ENCODE measurements at places on chromosomes 12 and 14.

DNA sequence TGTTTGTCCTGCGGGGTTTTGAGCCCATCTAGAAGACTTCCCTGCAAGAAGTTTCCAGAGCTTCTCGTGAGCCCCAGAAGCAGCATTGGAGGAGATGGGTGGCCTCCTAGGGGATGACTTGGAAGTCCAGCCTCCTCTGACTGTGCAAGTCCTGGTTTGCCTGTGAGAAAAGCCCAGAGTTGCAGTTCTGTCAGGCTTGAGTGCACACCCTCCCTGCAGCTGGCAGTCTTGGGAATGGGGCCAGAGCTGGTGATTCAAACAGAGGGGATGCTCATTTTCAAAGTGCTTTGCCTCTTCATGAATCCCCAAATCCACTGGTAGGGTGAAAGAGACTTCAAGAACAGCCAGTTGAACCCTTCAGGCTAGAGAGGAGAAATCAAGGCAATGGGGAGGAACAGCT lies 3.9 kb upstream of the PPP1R1A start:
- DNase-seq: no peak

DNA sequence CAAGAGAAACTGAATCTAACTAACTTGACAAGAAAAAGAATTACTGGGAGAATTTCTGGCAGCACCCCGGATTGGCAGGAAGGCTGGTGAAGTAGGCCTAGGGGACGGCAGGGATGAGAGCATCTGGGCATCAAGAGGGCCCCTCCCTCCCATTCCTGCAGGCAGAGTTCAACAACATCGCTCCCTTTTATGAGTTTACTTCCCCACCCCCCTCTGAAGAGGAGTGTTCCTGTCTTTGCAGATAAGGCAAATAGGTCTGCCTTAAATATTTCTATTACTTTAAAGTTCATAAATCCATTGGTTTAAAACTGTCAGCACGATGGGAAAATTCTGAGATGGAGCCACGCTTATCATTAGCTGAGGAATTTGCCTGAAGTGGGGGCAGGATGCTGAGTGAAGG lies 168.7 kb downstream of the TBX5 start:
- no peak for DNase-seq

DNA sequence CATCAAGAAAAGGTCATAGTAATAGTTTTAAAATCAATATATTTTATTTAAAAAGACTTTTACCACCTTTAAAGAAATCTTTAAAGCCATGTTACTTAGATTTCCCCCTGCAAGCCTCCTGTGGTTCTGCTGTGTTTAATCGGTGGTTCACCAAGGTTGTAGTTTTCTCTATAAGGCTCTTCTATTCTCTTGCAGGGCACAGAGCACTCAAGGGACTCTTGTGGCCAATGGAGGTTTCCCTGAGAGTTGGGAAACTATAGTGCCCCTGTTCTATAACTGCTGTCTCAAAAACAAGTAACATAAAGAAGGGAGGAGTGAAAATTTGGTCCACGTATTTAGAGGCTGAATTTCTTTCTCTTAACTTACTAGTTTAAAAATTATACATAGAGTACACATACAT lies 25.0 kb downstream of the DACT1 start:
- no peak for DNase-seq

- DNase-seq: no peak
Observed at GRCh38 chr12:131795064-131795463, 33.1 kb upstream of the MMP17 start.

DNA sequence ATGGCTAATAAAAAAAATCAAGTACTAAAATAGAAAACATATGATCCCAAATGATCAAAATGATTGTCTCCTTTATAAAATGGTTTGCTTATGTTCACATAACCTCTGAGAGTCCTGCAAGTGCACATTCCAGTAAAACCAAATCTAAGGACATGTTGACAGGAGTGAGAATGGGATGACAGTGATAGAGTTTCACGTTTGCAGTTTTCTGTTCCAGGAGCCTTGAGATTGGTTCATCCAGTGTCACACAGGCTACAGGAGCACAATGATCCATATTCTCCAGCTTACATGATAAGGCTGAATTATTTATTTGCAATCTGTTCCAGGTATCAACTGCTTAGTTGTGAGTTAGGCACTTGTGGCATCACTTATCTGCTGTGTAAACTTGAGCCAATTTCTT lies 1.5 kb upstream of the GYS2 start:
- DNase-seq: no peak

- DNase-seq: no peak
Observed at GRCh38 chr14:85921241-85921640, 391.3 kb downstream of the FLRT2 start.

GRCh38 chr14:96516351-96516750 lies 14.2 kb downstream of the PAPOLA start:
- DNase-seq: no peak

GRCh38 chr12:52277486-52278245 lies 3.2 kb downstream of the KRT86 start:
- no peak for DNase-seq

DNA sequence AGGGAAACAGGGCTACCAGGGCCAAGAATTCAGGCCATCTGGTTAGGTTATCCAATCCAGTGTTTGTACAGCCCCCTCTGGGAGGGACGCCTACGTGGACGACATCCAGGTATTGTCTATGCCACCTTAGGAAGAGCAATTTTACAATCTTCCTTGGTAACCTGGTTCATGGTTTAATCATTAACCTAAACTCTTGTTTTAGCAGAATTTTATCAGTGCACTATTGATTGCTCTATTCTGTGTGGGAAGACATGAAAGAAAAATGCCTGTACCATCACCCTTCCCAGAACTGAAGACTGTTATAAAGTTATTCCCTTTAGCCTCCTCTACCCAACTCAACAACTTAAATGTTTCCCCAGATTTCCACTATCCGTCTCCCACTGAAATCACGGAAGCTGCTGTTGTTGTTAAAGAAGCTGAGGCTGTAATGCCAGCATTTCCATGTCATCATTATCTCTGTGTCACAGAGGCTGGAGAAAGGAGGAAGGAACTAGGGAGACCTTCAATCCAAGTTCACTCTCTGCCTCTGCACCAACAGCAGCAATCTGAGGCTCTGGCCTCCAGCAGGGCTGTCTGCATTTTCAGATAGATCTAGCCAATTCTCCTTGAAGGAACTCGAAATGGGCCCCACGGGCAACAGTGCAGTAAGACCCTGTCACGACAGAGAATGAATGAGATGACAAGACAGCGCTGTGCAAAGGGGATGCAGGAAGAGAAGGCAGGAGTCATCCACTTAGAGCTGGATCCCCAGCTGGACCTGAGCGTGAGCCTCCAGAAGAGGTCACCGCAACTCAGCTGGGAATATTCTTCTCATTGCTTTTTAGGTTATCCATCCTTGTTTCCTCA lies 183.4 kb upstream of the GZMB start:
- DNase-seq: no peak

- DNase-seq: peak; percentile 35
Observed at GRCh38 chr12:38138225-38139221, 178.1 kb upstream of the ALG10B start.

DNA sequence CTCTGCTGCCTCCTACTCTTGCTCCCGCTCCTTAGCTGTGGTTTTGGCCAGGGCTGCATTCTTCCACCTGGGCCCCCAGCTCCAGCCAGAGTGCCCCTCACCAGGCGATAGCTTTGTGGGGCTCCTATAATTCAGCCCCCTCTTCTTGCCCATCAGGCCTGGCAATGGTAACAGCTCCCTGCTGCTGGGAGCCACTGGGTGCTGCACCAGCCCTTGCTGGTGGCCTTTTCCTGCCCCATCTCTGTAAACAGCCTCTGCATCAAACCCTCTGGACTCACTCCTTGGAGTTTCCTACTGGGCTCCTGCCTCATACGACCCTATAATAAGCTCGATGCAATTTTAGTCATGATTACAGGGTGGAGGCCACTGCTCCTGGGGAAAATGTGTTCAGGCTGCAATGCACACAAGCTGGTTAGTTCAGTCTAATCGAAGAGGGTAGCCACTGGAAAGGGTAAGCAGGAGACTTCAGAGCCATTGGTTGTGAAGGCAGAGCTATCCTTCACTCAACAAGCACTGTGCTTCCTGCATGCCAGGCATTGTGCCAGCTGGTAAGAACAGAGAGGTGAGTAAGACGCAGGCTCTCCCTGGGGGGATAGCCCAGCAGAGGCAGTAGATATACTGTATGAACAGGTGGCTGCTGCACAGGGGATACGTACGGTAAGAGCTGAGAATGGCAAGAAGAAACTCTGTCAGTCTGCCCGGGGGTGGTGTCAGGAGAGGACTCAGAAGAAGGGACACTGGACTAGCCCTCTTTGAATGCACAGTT lies 24.7 kb downstream of the CLMN start:
- DNase-seq: no peak

DNA sequence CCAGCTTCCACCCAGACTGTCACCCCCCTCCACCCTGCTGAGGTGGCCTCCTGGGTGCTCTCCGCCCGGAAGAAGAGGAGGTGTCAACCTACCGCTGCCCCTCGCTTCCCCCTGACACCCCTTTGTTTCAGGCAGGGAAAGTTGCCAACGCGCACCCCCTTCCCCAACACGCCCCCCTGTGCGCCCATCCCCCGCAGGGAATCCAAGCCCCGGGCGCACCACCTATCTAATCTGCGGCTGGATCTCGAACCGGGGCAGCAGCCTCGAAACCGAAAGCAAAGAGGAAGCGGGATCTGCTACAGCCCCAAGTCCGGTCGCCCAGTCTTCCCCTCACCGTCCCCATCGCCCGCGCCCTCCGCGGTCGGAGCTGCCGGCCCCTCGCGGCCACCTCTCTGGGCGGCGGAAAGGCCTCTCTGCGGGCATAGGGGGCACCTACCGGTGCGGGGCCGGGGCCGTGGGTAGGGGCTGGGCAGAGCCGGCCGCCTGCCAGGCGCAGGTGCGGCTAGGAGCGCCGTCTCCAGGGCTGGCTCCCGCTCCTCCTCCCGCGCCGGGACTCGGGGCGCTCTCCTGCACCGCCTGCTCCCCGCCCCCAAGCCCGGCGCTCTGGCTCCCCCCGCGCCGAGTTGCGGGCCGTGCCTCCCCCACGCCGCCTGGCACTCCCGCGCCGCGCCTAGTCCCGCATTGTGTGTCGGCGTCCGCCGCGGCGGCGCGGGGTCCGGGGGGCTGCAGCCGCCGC lies 18.3 kb upstream of the PLEKHH1 start:
- DNase-seq: no peak

GRCh38 chr12:49225576-49226166 lies 36.8 kb upstream of the TUBA1A start:
- no peak for DNase-seq

DNA sequence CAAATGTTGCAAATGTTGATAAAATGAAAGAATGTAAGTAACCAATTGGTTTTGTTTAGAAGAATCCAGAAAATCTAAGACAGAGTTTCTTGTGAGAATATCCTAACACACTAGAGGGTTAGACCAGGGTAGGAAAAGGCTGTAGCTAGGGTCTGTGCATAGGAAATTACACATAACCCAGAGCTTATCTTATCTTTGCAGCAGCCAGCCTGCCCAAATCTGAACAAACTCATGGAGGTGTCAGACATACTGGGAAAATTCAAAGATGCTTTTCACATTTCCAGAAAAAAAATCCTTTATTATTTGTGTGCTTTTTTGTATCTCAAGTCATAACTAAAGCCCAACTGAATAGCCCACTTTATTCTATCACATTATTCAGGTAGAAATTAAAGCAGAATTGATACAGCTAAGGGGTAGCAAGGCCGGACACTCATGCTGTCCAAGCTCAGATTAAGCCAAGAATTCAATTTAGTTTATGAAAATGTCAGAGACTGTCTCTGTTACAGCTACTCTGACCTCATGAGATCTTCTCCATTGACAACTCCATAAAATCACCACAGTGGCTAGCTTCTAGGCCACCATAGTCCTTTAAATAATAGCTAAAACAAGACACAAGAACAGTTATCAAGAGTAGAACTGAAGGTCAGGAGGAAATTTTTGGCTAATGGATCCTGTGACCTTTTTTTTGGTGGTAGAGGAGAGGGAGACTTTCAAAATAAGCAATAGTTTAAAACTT lies 169.6 kb upstream of the RASSF8 start:
- DNase-seq: no peak

GRCh38 chr12:46439793-46440511 lies 67.4 kb upstream of the SLC38A2 start:
- no peak for DNase-seq

DNA sequence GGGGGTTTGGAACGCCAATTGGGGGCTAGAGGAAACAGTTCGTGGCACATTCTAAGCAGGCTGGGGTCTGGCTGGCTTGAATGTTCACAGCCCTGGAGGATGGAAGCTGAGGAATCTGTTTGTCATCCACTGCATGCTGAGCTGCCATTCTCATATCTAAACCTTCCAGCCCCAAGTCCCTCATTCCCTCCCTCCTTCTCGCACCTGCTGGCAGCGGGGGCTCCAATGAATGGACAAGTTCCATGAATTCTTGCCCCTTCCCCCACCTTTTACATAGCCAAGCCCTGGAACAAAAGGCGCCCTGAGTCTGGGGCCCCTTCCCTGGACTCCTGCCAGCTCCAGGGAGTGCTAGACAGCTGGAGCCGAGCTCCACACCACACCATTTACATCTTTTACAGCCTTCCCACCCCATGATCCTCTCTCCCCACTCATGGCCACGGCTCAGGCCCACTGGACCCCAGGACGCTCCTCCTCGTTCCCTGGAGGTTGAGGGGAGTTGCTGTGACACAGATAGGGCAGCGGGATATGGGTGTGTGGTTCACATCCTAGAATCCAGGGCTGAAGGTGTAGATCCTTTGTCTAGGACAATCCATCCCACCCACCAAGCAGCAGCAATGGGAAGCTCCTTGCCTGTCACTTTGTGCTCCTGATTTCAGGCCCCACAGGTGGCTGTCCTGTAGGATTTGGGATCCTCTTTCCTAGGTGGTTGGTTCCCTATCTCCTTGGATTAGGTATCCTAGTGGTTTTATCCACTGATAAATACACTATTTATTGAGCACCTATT lies 21.7 kb upstream of the VRTN start:
- DNase-seq: no peak

DNA sequence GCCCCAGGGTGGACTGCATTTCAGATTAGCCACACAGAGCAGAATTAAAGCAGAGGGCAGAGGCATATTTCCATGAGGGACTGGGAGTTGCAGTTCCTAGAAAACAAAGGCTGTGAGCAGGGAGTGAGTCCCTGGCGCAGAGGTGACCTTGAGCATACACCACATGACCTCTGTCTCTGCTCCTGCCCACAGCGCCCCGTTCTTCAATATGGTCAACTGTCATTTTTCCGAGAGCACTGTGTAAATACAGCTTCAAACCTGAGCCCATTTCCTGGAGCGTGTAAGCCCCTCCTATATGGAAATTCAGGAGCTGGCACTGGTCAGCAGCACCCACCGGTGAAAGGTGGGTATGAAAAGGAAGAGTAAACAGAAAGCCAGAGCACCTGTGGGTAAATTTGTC lies 192.2 kb upstream of the PELI2 start:
- DNase-seq: no peak

GRCh38 chr14:69079188-69079742 lies 73.7 kb downstream of the DCAF5 start:
- no peak for DNase-seq

- no peak for DNase-seq
Observed at GRCh38 chr12:77577791-77578190, 252.9 kb upstream of the NAV3 start.

- DNase-seq: peak; percentile 9
Observed at GRCh38 chr12:112906712-112907414, at the start of gene OAS1. Gene OAS1 (plus strand): TSS chr12:112906962. CDS start chr12:112907040, 78 bp downstream.

- no peak for DNase-seq
Observed at GRCh38 chr12:6392504-6392903, 8.5 kb downstream of the LTBR start.

- DNase-seq: no peak
Observed at GRCh38 chr12:131437706-131438492, 273.0 kb upstream of the SFSWAP start.
